Stimulated activated effector memory CD8-positive, alpha-beta T cell treated with anti-CD3 and anti-CD28 coated beads, Interleukin-12 subunit alpha, Interleukin-12 subunit beta, amount 100 ng/mL, for 72 hours (primary cell): ENCODE measurements at places on chromosomes 16 and 17.

DNA sequence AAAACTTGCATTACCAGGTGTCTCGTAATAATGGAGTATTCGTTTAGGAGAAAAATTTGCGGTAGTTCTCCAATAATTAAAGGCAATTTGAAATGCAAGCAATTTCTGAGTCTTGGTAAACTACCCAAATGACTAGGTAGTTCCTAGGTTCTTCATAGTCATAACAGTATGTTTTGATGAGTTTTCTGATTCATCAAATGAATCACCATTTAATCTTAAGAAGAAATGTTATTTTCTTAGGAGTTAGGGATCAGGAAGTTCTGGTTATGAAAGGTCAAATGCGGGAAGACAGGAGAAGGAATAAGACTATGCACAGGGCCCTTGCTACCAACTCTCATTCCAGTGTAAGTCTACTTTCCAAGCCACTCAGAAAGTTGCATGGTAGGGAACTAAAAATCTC, 221.5 kb upstream of the SOX9 start:
- DNase-seq: no peak

- no peak for DNase-seq
Measured at GRCh38 chr17:7646457-7646856, 4.3 kb upstream of the ATP1B2 start.

DNA sequence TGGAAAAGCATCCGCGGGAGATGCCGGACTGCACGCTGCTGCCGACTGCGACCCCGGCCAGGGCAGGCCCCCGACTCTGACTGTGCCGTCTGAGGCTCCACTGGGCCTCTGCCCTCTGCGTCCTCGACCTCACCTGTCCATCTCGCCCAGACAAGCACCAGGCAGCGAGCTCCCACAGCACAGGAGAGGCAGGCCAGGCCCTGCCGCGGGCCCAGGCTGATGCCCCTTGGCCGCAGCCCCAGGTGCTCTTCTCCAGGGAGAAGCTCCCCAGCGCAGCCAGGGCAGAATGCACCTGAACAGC, 98.1 kb upstream of the DNAH17 start:
- no peak for DNase-seq

GRCh38 chr16:50457423-50457822, 88.6 kb upstream of the BRD7 start:
- DNase-seq: no peak

GRCh38 chr17:66560691-66561090, 258.3 kb downstream of the PRKCA start:
- DNase-seq: no peak
